ENCODE measurements at places on chromosomes 3 and 15.
A peak's percentile ranks its signal among the peaks of the same experiment; 100 is the strongest.

- peak; percentile 30 for DNase-seq
Observed at GRCh38 chr15:101028321-101028720, 109.2 kb downstream of the LRRK1 start.

DNA sequence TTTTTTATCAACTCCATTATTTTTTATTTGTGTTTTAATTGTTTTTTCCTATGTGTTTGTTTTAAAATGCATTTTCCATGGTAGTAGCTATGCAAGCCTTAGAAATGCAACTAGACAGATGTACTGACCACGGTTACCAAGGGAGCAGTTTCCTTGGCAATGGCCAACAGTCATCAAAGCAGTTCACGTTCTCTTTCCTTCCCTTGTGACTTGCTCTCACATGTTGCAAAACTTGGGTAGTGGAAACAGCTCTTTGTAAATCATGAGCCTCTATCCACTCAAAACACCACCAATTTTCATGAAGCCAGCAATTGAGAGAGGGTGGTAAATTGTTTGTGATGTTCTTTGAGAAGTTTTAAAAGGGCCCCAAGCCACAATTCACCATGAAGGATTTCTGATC lies 499.4 kb upstream of the MDFIC2 start:
- no peak for DNase-seq

DNA sequence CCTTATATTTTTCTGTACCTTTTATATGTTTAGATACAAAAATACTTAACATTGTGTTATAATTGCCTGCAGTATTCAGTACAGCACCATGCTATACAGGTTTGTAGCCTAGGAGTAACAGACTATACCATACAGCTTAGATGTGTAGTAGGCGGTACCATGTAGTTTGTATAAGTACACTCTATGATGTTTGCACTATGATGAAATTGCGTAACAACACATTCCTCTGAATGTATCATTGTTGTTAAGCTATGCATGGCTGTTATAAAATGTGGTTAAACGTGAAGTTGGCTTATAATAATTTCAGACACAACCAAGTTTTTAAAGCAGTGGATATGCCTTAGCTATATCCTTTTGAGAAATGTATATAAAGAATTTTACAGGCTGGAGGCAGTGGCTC lies 328.3 kb downstream of the PLCL2 start:
- no peak for DNase-seq

DNA sequence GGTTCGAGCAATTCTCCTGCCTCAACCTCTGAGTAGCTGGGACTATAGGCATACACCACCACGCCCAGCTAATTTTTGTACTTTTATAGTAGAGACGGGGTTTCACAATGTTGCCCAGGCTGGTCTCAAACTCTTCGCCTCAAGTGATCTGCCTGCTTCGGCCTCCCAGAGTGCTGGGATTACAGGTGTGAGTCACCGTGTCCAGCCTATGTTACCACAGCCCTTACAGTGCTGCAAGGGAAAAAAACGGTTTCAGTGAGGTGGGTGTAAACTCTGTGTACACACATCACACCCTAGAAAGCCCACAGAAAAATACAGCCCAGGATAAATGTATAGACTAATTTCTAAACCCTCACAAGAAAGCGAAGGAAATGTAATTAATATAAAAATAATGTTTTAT lies 103.5 kb upstream of the AKAP13 start:
- DNase-seq, result no peak

DNA sequence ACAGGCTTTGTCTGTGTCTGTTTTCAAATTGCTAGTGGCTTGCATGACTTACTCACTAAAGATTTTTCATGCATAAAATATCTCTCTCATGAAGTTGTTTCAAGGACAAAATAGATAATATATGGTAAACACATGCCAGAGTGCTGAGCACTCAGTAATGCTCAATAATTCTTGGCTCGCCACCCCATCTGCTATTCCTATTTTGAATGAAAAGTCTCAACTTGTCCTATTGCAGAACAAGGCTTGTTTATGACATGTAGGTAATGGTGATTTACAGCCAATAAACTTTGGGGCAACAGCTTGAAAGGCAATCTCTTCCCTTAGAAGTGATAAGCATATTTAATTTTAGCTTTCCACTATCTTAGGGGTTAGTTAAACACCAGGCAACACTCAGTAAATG lies 789.0 kb upstream of the ROBO1 start:
- DNase-seq, result no peak

- peak; percentile 65 for DNase-seq
Observed at GRCh38 chr3:183435661-183436060, 7.2 kb upstream of the MCF2L2 start.

- DNase-seq, result no peak
Observed at GRCh38 chr3:127490271-127491023, 100.1 kb downstream of the TPRA1 start.

DNA sequence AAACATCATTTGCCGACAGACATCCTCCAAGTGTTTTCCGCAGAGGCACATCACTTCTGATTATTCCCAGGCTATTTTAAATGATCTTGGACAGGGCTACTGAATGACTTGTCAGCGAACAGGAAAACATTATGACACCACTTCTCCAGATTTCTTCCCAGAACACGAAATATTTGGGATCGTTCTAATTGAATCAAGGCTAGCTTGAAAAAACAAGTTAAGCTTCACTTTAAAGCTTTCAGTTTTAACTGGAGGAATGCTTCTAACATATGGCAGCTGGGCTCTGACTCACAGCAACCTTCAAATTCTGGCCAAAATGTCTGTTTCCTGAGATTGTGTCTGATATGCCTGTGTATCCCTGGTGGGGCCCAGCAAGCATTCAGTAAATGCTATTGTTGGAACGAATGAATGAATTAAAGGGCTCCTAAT lies 127.0 kb upstream of the ICE2 start:
- no peak for DNase-seq

DNA sequence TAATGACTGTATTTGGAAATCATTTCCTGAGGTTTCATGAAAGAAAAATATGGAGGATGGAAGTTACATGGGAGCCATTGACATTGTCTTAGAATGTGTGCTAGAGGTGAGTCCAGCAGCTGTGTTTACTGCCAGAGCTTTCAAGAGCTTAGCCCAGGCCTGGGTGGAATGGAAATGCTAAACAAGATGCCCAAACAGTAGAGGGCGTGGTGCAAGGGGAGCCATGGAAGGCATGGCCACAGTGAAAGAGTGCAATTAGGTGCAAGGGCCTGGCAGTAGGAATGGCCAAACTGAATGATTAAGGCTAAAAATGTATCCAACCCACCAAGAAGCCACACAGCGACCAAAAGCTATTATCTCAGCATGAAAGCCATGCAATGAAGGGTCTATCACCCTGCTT lies 257.7 kb upstream of the NR2F2 start:
- DNase-seq, result no peak

GRCh38 chr15:83516935-83517334 lies 69.8 kb downstream of the SH3GL3 start:
- no peak for DNase-seq

DNA sequence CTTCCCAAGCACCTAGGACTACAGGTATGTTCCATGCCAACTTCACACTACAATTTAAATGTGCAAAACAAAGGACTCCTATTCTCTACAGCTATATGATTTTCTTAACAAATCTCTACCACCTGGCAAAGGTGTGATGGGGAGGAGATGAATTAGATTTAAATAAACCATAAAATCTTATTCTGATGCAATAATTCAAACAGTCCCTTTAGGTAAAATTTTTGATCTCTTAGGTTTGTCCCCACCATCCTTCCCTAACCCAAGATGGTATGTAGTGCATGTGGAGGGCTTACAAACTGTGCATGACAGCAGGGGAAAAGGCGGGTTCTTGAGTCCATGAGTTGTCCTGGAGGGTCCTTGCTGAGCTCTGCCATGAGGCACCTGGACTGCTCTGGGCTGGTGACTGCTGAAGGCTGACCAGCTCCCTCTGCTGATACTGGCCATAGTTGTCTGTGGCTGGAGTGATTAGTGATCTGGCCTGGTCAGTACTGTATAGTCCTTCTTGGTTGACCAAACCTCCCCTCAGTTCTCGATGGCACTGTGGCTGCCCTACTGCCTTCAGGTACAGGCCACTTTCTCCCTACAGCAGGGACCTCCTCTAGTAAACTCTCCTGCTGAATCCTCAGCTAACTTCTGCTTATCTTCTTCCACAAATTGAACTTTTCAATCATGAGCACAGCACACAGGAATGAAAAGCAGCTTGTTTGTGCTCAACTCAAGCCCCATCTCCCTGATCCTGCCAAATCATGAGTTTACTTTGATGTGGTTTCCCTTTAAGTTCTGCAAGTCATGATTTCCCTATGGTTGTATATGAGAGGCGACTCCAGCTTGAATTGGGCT lies 30.1 kb downstream of the CFAP161 start:
- no peak for DNase-seq

GRCh38 chr3:45781841-45782240 lies 14.5 kb downstream of the SLC6A20 start:
- peak; percentile 14 for DNase-seq

DNA sequence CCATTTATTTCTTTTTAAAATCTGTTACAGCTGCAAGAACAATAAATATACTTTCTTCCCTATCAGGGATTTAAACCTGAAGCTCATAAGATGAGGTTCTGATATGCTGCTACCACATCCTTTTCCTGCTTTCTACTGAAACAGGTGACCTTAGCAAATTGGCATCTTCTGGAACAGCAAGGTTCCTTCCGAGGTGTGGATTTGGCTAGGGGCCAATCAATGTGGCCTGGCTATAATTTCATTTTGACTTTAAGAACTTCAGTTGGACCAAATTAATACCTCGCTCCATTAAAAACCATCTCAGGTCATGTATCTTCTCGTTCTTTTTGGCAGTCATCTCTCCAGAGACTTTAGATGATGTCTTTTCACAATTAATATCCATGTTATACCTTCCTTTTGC lies 53.4 kb upstream of the C3orf80 start:
- DNase-seq, result no peak

- no peak for DNase-seq
Observed at GRCh38 chr3:168585544-168585943, 489.8 kb upstream of the GOLIM4 start.

DNA sequence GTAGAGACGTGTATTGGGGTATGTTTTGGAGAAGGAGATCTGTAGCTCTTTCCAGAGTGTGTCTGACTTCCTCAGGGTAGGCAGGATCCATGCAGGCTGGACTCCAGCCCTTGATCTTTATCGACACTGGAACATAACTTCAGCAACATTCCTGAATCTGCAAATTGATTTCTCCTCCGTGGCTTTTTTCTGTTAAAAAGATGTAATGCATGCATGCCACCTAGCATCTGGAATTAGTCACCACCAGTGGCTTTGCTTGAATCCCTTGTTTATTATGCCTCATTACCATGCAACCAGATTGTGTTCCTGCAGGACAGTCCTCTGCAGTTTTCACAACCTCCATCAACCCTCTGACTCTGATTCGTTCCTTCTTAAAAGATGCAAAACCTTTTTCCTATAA lies 86.1 kb downstream of the CCNL1 start:
- DNase-seq, result peak; percentile 26

DNA sequence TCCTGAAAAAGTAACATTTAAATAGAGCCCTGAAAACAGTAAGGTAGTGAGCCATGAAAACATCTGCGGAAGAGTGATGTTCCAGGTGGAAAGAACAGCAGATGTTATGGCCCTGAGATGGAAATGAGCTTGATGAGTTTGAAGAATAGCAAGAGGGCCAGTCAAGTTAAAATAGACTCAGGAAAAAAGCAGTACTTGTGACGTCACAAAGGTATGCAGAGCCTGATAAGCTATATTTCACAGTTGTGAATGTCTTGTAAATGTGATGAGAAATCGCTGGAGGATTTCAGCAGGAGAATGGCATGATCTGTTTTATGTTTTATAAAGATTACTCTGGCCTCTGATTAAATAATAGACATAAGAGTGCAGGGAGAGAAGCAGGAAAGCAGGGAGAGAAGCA lies 18.6 kb upstream of the SECISBP2L start:
- DNase-seq, result no peak

DNA sequence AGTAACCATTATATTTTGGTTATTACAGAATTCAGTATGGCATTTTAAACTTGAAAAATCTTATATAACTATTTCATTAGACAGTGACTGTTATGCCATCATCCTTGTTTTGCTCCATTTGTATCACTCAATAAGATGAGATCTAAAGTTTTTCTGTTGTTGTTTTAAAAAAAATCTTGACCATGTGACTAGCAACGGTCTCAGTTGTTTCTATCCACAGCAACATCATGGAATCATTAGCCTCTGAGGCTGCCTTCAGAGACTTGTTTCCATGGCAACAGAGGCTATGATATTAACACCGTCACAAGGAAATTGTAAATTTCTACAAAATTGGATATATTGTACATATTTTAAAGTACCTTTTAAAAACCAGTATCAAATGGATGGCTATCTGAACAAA lies 129.8 kb downstream of the DLG1 start:
- DNase-seq, result no peak

DNA sequence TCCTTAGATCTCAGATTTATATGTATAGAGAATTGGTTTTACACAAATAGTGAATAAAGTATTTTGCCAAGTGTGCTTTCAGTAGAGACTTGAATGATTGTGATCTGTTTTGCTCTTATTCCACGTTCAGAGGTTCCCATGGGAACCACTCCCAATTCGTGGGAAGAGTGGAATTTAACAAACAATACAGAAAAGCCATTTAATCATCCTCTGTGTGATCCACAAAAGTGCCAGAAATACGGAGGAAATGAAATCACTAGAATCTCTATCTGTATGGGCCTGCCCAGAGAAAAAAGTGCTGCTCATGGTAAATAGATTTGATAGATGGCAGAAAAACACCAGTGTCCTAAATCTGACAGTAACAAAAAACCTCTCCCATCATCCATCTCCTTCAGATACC lies 56.0 kb downstream of the CNTN4 start:
- DNase-seq, result no peak

DNA sequence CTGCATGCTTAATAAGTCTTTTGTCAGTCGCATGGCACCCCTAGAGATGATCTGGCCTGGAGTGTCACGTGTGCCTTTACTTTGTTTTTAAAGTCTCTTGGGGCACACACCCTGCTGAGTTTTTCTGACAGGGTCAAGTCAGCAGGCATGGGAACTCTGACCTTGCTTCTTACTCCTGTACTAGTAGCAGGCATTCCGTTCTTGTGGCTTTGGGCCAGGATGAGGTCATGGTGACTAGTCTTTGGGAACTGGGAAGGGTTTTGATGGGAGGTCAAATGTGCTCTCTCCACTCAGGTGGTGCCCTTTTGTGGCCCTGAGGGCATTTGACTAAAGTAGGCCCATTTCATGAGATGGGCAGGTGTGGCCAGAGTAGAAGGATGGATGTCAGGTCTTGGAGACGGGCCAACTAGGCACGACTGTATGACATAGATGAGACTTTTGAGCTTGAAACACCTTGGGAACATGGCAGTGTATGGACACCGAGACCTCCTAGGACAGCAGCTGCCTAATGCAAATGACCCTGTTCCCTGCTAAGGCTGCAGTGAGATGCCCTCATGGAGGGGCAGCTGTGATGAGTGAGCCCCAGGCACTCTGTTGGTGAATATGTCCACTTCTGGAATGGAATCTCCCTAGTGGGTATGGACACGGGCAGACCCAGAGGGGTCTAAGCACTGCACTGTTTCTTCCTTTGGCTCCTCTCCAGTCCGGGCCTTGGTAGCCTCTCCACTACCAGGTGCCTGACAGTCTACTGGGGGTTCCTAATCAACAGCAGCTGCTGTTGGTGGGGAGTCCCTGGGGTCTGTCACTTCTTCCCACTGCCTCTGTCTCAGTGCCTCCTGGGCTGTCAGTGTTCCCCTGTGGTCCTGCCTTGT lies 16.4 kb downstream of the SRPRB start:
- peak; percentile 38 for DNase-seq

GRCh38 chr3:189771842-189772450 lies 140.8 kb downstream of the TP63 start:
- DNase-seq, result no peak
